ENCODE measurements at places on chromosomes 1 and 21.

- no peak for DNase-seq
These were observed 94.9 kb downstream of the DYRK1A start for GRCh38 chr21:37461479-37461878.

DNA sequence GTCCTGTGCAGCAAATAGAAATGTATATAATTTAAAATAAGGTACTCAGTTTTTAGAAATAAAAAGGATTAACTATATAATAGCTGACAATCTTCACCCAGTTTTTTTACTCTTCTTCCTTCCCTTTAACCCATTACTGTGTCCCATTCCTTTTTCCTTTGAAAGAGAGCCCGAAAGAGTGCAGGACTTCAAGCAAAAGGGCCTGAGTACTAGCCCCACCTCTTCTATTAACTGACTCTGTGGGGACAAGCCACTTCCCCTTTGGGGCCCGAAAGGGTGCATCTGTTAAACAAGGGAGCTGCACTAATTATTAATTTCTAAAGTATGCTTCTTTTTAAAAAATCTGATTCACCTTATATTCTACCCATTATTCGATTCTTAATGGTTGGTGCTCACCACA, 3.3 kb downstream of the USP24 start:
- DNase-seq = peak; percentile 73

DNA sequence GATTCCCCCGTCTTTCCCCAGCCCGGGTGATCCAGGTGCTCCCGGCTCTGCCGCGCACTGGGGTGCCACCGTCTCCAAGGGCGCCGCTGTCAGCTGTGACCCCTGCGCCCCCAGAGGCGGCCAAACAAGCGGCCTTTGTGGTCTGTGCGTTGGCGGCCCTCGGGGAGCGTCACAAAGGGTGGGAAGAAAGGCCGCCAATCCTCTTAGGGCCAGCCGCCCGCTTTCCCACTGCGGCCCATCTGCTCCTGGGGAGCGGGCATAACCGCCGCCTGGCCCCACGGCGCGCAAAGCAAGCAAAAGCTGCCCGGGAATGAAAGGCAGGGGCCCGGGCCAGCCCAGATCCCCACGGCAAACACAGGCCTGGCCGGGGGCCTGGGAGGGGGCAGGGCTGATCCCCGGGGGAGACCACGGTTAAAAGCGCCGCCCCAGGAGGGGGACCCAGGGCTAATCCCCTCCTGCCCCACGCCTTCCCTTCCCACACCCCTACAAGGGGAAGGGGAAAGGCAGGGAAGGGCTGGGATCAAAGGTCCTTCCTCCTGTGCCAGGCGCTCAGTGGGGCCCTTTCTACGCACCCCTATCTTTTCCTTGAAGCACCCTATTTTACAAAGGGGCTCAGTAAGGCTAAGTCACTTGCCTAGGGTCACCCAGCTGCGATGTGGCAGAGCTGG, 24.0 kb downstream of the C1QB start:
- DNase-seq = no peak

DNA sequence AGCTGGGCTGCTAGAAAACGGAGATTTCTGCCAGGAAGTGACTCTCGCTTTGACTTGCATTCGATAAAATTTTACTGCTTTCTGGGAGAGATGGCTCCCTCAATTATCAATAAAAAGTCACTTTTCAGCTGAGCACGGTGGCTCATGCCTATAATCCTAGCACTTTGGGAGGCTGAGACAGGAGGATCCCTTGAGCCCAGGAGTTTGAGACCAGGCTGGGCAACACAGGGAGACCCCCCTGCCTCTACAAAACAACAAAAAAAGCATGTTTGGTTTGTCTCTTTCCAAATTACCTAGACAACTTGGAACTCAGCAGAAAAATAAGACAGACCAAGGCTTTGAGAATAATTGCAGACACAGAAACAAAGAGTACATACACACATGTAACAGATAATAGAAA, 12.9 kb upstream of the ENSA start:
- DNase-seq = no peak

DNA sequence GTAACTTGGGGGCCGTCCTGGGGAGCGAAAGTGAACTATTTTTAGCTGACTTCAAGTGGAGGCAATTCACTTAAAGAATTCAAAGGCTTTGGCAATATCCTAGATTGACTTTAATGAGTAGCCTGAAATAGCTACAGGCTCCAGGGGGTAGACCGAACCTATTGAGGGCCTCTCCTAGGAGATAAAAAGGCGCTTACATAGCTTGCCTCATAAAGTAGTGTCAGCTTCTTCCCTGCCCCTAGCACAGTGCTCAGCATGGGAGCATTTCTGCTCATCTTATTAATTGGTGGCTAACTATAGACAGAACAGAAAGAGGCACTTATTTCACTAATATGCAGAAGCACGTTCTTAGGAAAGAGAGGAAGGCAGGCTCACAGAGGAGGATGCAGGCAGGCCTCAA, 12.3 kb upstream of the CTNNBIP1 start:
- DNase-seq = no peak

GRCh38 chr1:177568622-177569021, 397.9 kb downstream of the BRINP2 start:
- no peak for DNase-seq

- DNase-seq = no peak
These were observed 23.7 kb downstream of the PSMG1 start for GRCh38 chr21:39159342-39160063.

DNA sequence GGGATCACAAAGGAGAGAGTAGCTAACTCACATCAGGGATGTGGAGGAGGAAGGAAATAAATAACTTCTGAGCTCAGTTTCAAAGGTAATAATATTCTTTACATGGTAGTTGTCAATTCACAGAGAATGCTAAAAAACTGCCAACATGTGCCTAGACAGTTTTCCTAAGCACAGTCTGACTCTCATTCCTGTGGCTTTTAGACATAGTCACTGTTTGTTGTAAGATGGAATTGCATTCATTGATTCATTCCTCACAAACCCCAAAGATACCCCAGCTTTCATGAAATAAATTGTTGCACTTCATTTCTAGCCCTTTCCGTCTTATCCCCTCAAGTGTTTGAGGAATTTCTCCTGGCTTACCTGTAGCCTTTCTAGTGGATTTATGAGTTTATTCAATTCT, 263.9 kb downstream of the NTNG1 start:
- no peak for DNase-seq

- no peak for DNase-seq
These were observed 1.8 kb downstream of the CDKN2C start for GRCh38 chr1:50971748-50972305.

DNA sequence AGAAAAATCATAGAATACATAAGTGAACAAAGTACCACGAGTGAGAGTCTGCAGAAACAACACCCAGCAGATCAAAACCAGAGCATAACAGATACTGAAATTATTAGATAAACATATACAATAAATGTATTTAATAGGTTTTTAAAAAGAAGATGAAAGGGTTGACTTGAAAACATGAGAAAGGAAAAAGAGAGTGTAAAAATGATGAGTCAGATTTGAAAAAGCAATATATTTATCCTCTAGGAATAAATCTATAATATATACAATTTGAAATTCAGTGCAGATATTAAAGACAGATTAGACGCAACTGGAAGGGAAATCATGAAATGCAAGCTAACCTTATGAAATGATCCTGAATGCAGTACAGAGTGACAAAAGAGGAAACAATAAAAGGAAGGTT, 170.2 kb upstream of the RUNX1 start:
- DNase-seq = no peak

- DNase-seq = no peak
These were observed 27.5 kb upstream of the DNAJC6 start for GRCh38 chr1:65281846-65282245.

GRCh38 chr21:44289381-44290010, 3.8 kb downstream of the AIRE start:
- no peak for DNase-seq

GRCh38 chr1:64965366-64966157, 787 bp downstream of the JAK1 start:
- DNase-seq = peak; percentile 78

DNA sequence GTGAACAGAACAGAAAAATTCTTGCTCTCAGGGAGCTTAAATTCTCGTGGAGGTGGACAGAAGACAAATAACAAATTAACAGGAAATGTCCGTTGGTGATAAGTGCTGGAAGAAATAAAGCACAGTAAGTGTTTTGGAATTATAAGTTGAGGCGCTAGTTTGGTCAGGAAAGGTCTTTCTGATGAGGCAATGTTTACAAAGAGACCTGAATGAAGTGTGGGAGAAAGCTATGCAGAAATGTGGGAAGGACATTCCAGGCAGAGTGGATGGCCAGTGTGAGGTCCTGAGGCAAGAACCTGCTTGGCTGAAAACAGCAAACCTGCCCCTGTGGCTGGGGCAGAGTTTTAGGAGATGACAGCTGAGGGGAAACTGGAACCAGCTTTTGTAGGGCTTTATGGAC, 23.3 kb downstream of the NGF start:
- no peak for DNase-seq

- DNase-seq = no peak
These were observed 17.2 kb downstream of the ATP1A1 start for GRCh38 chr1:116390195-116390594.

DNA sequence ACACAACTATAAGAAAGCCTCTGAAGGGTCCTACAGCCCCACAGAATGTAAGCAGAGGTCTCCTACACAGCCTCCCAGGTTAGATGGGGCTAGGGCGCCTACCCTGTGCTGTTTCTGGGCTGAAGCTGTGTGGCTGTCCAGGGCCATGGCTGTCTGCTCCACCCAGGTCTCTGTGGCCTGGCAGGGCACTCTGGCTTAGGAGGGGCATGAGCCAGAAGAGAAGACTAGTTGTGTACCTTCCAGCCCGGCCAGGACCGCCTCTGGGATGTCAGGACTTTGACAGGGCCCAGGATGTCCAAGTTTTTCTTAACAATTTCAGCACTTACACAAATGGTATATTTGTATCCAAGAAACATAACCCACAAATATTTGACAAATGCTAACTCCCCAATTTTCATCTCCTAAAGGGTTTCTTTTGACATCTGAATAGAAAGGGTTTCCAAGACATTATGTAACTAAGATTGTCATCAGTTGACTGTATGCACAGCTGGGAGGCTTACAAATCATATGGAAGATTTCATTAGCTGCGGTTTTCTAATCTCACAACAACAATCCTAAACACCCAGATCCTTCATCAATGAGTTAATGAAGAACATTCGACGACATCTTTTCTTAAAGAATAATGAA, 80.5 kb downstream of the HSF2BP start:
- no peak for DNase-seq

DNA sequence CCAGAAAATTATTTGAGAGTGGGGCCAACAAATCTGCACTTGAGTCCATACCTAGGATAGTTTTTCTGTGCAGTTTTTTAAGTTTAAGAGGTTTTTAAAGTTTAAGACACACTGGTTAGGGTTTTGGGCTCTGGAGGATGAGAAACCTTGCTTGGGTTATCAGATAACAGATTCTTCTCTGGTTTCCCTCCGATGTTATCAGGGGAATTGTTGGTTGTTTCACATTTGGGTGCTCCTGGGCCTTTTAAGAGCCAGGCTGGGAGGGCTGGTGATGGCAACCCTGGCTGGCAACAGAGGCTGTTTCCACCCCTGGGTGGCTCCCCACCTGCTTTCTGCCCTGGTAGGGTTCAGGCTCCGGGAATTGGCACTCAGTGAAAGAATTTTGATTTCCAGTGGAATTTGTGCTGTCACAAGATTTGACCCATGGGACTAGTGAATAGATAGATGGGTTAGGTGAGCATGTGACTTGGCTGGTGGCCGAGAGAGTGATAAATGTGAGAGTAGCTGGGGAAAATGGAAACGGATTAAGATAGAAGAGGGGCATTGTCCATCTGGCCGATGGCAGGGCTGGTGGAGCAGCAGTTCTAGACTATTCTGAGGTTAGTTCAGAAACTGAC, 14.8 kb downstream of the VANGL1 start:
- DNase-seq = no peak

- DNase-seq = no peak
These were observed 200.0 kb downstream of the TOMM20 start for GRCh38 chr1:234928642-234929041.

- DNase-seq = peak; percentile 62
These were observed 46.7 kb upstream of the PCBP3 start for GRCh38 chr21:45596704-45597318.

DNA sequence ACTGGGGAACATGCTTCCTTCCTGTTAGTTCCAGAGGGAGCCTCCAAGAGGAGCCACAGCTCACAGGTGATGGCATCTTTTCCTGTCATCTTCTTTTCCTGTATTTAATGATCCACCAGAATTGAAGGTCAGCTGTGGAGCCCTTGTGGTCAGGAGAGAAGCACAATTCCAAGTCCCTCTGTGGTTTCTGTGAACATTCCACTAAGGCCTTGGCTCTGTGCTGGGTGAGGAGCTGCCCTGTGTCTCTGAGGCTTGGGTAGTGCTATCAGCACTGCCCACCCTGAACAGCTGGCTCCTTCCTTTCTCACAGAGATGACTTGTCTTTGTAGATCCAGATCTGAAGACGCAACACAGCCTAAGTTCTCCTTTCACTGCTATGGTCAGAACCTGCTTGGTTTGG, 141.9 kb upstream of the MAP1LC3C start:
- no peak for DNase-seq

GRCh38 chr1:163472651-163473248, 151.0 kb downstream of the NUF2 start:
- no peak for DNase-seq

- no peak for DNase-seq
These were observed 142.6 kb upstream of the CTTNBP2NL start for GRCh38 chr1:112253366-112253765.

- no peak for DNase-seq
These were observed 23.1 kb upstream of the TOR3A start for GRCh38 chr1:179058487-179059483.

DNA sequence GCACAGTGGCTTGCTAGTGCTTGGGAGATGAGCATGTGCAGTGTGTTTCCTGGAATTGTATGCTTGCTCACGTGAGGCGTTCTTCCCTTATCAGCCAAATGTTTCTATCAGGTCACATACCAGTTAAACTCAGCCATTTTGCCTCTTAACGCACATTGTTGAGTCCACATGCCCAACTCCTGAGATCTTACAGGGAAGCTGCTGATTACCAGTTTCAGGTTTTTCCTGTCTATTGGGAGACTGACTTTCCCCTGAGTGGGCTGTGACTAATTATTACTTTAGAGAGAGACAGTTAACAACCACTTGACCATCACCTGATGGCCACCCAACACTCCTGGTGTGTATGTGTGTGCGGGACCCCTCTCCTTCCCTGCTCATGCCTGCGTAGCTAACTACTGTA, 161.3 kb upstream of the PTGFR start:
- no peak for DNase-seq

DNA sequence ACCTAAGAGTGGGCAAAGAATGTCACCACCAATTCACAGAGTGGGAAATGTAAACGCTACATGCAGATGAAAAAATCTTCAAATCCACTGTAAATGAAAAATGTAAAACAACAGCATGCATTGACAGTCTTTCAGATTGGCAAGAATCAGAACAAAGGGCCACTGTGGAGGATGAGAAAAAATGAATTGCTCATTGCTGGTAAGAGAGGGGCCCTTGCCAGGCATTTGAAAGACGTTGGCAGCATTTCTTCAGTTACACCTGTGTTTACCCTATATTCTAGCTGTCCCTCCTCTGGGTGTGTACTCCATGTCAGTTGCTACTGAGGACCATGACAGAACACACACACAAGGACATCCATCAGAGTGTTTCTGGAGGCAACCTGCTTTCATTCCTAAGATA, 25.8 kb upstream of the AADACL3 start:
- no peak for DNase-seq
